ENCODE measurements at places on chromosomes 4 and X.

DNA sequence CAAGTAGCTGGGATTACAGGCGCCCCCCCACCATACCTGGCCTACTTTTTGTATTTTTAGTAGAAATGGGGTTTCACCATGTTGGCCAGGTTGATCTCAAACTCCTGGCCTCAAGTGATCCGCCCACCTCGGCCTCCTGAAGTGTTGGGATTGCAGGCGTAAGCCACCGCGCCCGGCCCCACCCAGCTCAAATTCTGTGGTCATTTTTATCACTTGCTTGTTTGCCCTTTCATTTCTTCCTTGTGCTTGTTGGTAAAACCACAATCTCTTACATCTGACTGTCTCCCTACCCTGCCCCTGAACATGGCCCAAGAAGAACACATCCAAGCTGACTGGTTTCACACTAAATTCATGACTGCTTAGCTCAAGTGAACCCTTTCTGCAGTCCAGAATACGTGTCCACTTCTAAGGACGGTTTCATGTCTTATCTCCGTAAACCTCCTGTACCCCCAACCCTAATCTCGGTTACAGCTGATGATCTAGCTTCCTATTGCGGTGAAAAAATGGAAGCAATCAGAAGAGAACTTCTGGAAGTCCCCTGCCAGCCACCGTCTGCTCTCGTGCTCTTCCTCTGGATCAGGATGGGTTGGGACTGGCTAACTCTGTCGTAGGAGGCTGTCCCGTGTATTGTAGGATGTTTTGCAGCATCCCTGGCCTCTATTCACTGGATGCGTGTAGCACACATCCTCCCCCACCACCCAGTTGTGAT is 5.4 kb upstream of the RS1 start:
- no peak for DNase-seq

GRCh38 chr4:77194989-77195388 is 38.0 kb downstream of the CCNG2 start:
- DNase-seq = no peak

- no peak for DNase-seq
These were observed 45.7 kb upstream of the EPGN start for GRCh38 chr4:74262522-74262921.

GRCh38 chr4:7792616-7793015 is 147.0 kb downstream of the AFAP1 start:
- DNase-seq = no peak

GRCh38 chrX:25130619-25131018 is 114.9 kb upstream of the ARX start:
- no peak for DNase-seq

- DNase-seq = no peak
These were observed 875.2 kb downstream of the RAPGEF2 start for GRCh38 chr4:159977907-159978617.

GRCh38 chrX:12617241-12617640 is 174.0 kb upstream of the PRPS2 start:
- no peak for DNase-seq

DNA sequence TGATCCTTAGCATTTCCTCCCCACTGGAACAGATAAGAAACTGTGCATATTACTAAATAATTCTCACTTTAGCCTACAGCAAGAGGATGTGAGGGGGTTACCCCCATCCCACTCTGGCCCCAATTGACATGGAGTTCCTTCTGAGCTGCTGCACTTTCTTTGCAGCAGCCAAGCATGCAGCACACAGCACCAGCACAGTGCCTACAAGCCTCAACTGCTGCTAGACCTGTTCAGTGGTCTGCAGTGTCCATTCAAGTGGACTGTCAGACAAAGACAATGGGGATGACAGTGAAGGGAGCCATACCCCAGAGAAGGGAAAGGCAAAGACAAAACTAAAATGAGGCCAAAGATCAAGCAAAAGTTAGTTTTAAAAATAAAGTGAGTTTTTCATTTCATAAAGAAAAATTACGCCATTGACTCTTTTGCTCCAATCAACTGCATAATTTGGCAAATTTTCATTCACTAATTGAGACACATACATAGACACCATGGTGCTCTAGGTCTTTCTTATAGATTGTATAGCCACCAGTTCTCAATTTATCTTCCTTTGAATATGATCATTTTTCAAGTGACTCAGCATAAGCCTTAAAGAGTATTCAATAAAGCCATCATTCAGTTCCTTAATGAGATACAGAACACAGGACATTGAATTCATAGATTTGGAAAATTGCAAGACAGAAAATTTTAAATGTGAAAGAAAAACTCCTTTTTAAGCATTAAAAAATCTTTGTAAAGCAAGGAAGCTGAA is 410.6 kb downstream of the HNRNPD start:
- no peak for DNase-seq

- no peak for DNase-seq
These were observed 348.5 kb downstream of the INPP4B start for GRCh38 chr4:142497606-142498005.

DNA sequence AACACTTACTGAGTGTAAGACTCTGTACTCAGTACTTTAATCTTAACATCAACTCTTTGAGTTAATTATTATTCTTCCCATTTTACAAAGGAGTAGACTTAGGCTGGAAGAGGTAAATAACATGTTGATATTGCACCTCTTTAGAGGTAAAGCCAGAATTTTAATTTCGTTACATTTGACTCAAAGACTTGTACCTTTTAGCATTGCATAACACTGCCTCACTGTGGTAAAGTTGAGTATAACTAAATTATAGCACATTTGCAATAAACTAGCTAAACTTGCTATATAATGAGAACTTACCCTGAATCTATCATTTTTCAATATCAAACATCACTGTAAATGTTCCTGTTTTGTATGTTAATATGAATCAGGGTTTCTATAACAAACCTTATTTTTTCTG is 218.5 kb downstream of the PRR32 start:
- no peak for DNase-seq

GRCh38 chr4:40211224-40212185 is 14.7 kb downstream of the RHOH start:
- no peak for DNase-seq

DNA sequence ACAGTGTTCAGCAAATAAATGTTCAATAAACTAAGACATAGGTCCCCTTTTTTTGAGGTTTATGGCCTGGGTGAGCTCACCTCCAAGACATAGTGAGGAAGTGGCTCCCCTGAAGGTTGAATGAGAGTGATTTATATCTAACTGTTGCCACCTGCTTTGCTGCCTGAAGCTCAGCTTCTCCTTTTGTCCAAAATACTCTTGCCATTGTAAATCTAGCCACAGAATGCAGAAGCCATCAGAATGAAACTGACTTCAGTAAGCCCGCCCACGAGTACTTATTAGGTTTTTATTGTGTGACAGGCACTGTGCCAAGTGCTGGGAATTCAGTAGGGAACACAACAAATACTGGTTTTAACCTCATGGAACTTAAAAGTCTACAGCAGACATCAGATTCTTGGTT is 18.0 kb downstream of the SPINK2 start:
- no peak for DNase-seq

GRCh38 chr4:24137671-24138601 is 248.1 kb upstream of the PPARGC1A start:
- no peak for DNase-seq

DNA sequence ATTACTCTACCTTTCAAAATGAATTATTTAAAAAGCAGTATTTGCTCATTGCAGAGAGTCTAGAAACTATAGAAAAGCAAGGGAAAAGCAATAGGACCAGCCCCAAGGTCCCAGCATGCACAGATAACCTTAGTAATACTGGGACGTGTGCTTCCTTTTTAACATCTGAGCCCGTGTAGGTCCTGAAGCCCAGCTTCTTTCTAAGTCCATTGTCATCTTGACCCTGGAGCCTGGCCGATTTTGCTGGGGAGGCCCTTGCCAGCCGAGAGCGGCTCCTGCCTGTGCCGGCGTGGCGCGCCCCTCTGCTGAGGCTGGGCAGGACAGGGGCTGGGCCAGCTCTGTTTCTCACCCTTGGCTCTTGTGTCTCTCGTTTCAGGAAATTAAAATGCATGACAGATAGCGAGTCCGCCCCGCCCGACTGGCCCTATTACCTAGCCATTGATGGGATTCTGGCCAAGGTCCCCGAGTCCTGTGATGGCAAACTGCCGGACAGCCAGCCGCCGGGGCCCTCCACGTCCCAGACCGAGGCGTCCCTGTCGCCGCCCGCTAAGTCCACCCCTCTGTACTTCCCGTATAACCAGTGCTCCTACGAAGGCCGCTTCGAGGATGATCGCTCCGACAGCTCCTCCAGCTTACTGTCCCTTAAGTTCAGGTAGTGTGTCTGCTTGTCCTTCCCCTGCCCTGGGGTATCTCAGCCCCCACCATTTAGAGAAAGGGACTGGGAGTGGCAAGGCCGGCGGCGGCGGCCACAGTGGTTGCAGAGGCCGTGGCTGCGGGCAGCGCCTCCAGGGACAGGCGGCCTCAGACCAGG is 4.1 kb downstream of the MSANTD1 start:
- DNase-seq = no peak

GRCh38 chr4:80322716-80323115 is 12.8 kb upstream of the CFAP299 start:
- DNase-seq = no peak

DNA sequence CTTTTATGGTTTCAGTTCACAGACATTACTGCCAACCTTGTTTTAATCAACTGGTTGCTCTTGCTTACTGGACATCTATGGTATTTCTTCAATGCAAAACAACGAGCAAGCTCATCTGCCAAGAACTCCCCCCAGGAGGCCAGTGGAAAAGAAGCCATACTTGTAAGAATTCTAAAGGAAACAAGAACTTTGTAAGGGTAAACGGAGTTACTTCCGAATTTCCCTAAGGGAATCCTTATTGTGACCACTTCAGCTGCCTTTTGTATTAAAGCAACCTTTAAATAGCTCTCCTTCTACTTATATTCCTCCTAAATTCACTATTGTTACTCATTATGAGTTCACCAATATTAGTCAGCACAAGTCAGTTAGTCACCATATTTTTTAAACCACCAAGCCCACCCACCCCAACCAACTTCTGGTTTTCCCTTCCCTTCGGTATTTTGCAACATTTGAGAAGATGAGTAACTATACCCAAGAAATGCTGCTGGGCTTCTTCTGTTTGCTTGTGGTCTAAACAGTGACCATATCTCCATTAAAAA is 602.8 kb upstream of the DIPK2B start:
- no peak for DNase-seq

DNA sequence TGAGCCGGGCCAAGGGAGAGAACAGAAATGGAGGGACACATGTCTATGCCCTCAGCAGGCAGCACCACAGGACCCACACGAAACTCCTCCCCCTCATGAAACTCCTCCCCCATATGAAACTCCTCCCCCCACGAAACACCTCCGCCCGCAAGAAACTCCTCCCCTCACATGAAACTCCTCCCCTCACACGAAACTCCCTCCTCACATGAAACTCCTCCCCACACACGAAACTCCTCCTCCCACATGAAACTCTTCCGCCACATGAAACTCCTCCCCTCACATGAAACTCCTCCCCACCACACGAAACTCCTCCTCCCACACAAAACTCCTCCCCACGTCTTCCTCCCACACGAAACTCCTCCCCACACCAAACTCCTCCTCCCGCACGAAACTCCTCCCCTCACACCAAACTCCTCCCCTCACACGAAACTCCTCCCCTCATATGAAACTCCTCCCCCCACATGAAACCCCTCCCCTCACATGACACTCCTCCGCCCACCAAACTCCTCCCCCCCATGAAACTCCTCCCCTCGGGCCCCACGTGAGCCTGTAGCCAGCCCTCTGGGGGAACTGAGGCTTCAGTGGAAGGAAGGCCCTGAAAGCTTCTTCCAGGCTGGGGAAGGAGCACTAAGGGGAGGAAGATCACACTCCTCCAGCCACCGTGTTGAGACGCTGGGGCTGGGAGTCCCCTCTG is 15.2 kb downstream of the ADRA2C start:
- no peak for DNase-seq

GRCh38 chr4:189809839-189810238 is 130.8 kb upstream of the FRG1 start:
- DNase-seq = no peak

DNA sequence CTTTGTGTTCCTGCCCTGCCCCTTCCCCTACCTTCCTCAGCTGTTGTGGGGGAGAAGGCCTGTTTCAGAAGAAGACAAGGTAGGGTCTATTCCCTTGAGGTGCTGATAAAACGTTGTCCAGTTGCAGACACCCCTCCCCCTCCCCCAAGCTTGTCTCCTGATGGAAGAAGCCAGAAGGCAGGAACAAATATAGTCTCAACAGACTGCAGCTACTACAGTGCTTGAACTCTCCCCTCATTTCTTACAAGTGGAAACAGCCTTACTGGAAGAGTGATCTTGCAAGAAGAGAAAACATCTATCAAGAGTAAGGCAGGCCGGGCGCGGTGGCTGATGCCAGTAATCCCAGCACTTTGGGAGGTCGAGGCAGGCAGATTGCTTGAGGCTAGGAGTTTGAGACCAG is 11.0 kb upstream of the MAP7D3 start:
- no peak for DNase-seq

DNA sequence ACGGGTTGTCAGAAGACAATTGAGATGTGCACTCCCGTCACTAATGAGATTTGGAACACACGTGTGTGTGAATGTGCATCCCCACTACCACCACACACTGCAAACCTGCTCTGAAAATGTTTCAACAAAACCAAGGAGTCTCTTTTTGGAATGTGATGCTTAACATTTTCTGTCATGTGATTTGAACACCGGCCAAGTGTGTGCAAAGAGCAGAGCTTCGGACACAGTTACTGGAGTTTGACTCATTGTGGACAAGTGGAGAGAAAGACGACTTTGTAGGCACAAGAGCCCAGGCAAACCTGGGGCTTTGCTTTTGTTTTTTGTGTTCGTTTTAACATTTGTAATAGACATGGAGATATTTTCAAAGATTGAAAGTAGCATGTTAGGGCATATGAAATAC is 49.2 kb downstream of the CCKAR start:
- no peak for DNase-seq

DNA sequence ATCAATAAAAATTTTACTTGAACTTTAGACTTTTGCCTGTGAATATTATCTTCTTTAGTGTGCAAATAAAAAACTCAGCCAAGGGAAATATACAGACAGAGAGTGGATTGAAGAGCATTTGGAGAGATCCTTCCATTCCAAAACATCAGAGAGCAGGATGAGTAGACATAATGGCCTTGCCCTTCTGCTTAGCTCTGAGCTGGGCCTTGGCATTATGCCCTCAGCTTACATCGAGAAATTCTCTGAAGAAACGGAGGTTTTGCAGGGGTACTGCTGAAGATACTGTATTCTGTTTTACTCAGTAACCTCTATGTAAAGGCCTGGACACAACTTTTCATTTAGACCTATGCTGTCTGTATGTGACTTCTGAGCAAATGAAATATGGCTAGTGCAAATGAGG is 317.4 kb downstream of the STIM2 start:
- no peak for DNase-seq

GRCh38 chr4:160709546-160709945 is 1454.3 kb downstream of the FSTL5 start:
- no peak for DNase-seq

- DNase-seq = no peak
These were observed 14.1 kb downstream of the CD99 start for GRCh38 chrX:2705046-2705832.

- no peak for DNase-seq
These were observed 3.0 kb downstream of the MAGED2 start for GRCh38 chrX:54810532-54810931.

All from activated naive CD8-positive, alpha-beta T cell treated with anti-CD3 and anti-CD28 coated beads, Interleukin-2, amount 50 U/mL, for 16 hours (primary cell).